ENCODE measurements at places on chromosomes 3 and 15. TPM values are rescaled to one million over a fixed set of nuclear protein-coding genes. Genes with fewer than 3 reads are reported as not detected.

DNA sequence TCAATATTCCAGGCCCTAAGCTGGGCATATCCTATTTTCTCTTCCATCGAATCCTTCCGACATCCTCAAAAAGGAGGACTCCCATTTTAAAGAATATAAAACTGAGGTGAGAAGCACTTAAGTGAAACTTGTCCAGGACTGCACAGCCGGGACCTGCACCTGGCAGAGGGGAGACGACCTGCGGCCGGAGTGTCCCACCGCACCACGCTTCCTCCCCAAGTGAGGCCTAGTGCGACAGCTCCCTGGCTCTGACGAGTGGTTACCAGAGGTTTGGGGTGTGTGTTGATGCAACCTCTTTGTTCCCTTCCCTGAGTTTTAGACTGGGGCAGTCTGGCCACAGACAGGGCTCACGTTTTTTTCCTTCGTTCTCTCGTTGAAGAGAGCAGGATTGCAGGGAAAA, 24.9 kb upstream of the ATP2B2 start:
- H3K27ac ChIP-seq = no peak overlapping the region
- no peaks in the 10 kb centered on the region for H3K36me3 ChIP-seq
- H3K4me3 ChIP-seq = no peak overlapping the region
- H3K27me3 ChIP-seq = no peaks in the 10 kb centered on the region

DNA sequence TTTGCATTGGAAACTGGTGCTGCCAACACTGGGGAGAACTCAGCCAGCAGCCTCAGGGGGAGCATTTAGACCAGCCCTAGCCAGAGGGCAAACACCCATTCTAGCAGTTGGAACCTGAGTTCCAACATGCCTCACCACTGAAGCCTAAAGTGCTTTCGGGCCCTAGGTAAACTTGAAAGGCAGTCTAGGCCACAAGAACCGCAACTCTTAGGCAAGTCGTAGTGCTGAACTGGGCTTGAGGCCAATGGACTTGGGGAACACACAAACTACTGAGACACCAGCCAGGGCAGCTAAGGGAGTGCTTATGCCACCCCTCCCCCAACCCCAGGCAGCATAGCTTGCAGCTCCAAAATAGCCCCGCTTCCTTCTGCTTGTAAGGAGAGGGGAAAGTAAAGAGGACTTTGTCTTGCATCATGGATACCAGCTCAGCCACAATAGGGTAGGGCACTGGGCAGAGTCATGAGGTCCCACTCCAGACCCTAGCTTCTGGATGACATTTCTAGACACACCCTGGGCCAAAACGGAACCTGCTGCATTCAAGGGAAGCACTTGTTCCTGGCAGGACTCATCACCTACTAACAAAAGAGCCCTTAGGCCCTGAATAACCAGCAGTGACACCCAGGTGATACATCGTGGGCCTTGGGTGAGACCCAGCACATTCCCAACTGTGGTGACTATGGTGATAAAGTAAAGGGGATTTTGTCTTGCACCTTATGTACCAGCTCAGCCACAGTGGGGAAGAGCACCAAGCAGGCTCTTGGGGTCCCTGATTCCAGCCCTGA, 37.3 kb upstream of the TEX9 start:
- H3K27ac ChIP-seq = no peak overlapping the region
- no peaks in the 10 kb centered on the region for H3K27me3 ChIP-seq
- H3K4me1 ChIP-seq = no peaks in the 10 kb centered on the region
- no peak for DNase-seq

DNA sequence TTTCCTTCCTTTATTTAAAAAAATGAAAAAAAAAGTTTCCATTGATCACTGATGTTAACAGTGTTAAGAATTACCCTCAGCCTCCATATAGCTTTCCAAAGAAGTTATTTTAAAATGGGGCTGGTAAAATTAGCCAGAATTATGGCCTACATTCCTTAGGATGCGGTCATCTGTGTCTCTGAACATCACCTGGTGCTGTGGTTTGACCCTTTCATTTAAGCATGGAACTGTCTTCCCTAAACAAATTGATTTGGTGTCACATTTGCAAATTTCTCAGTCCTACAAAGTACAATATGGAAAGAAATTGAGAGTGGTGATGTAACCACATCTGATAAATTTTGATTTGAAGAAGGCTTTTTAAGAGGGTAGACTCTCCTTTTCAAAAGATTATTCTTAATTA, 40.3 kb upstream of the ZPLD1 start:
- H3K4me1 ChIP-seq = no peaks in the 10 kb centered on the region
- H3K27me3 ChIP-seq = no peaks in the 10 kb centered on the region
- H3K27ac ChIP-seq = no peak overlapping the region

- H3K27me3 ChIP-seq = peaks cover 7% of the 10 kb centered on the region
- H3K4me1 ChIP-seq = peaks cover 5% of the 10 kb centered on the region
- H3K27ac ChIP-seq = no peak overlapping the region
- DNase-seq = no peak
- H3K4me3 ChIP-seq = no peak overlapping the region
Observed at GRCh38 chr3:6510713-6511112, 350.2 kb upstream of the GRM7 start.

- H3K4me3 ChIP-seq = no peak overlapping the region
- H3K27ac ChIP-seq = no peak overlapping the region
- H3K27me3 ChIP-seq = no peaks in the 10 kb centered on the region
- H3K4me1 ChIP-seq = no peaks in the 10 kb centered on the region
Observed at GRCh38 chr3:88385090-88385489, 235.3 kb downstream of the C3orf38 start.

CCR3 gene
- not detected for total RNA-seq

DNA sequence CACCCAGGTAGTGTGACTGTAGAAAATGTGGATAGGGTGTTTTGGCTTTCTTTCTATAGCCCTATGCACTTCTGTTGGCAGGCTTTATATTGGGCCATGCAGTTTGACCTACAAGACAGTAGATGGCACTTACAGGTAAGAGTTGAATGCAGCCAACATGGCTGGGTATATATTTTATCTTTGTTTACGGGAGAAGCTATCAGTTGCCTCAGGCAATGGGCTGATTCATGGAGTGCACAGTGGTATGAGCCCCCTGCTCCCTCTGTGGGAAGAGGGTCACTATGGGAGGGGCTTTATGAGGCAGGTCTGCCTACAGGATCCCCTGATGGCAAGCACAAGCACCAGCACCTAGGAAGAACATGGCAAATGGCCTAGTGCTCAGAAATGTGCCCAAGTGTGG, 301.2 kb upstream of the CDIN1 start:
- peaks cover 29% of the 10 kb centered on the region for H3K27me3 ChIP-seq
- DNase-seq = peak; percentile 55
- no peak overlapping the region for H3K4me3 ChIP-seq
- no peaks in the 10 kb centered on the region for H3K36me3 ChIP-seq
- no peak overlapping the region for H3K27ac ChIP-seq

GRCh38 chr15:101266034-101266433, 11.3 kb downstream of the SELENOS start:
- peak; percentile 32 for DNase-seq
- H3K27ac ChIP-seq = no peak overlapping the region
- peaks cover 20% of the 10 kb centered on the region for H3K36me3 ChIP-seq
- no peak overlapping the region for H3K4me3 ChIP-seq
- H3K27me3 ChIP-seq = no peaks in the 10 kb centered on the region

IL20RB gene
- total RNA-seq = 1.7 TPM

DNA sequence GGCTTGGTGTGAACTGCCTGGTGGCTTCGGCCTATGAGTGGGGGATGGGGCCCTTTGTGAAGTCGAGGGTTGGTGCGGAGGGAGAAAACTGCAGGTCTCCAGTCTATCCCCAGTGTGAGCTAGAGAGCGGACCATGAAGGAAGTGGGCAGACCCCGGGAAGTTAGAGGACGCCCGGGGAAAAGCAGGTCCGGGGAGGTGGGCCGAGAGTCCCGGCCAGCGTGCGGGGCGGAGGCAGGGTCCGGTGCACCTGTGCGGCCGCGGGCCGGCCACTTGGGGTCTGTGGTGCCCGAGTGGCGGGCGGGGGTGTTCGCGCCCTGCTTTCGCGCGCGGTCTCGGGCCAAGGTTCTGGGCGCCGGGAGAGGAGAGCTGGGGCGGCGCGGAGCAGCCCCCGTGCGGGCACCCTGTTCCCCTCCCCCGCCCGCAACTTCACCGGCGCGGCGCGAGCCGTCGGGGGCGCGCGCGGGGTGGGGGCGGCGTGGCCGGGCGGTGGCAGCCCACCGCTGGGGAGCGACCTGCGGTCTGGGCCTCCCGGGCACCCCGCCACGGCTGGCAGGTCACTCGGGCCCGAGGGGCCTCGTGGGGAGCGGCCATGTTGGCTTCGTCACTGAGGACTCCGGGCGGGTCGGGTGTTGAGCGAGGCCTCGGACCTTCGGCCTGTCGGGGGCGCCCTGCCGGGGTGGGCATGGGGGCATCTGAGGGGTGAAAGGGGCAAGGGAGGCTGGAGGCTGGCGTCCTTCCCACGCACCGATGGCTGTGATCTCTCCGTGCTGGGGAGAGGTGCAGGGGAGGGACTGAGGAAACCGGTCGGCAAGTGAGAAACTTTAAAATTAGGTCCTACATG, 4.8 kb downstream of the UBE2E1 start:
- peaks cover 46% of the 10 kb centered on the region for H3K36me3 ChIP-seq
- peaks cover 10% of the 10 kb centered on the region for H3K4me1 ChIP-seq
- peak overlapping the region; percentile 87 for H3K4me3 ChIP-seq
- DNase-seq = peak; percentile 93

DNA sequence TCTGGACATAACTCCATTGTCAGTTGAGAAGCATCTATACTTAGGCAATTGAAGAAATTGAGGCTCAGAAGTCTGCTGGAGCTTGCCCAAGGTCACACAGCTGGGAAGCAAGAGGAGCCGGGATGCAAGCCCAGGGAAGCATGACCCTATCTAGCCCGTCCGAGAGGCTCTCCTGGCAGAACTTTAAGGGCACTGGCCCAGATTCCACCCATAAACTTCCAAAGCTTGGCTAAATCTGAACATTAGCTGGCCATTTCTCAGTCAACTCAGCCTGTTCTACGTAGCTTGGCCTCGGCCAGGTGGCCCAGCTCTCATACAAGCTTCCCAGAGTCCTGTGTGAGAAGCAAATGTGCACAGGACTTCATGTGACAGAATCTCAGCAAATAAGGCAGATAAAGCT, 75.8 kb downstream of the LRIG1 start:
- H3K27me3 ChIP-seq = no peaks in the 10 kb centered on the region
- no peak for DNase-seq
- no peak overlapping the region for H3K27ac ChIP-seq
- H3K36me3 ChIP-seq = peaks cover 38% of the 10 kb centered on the region
- H3K4me1 ChIP-seq = no peaks in the 10 kb centered on the region

DNA sequence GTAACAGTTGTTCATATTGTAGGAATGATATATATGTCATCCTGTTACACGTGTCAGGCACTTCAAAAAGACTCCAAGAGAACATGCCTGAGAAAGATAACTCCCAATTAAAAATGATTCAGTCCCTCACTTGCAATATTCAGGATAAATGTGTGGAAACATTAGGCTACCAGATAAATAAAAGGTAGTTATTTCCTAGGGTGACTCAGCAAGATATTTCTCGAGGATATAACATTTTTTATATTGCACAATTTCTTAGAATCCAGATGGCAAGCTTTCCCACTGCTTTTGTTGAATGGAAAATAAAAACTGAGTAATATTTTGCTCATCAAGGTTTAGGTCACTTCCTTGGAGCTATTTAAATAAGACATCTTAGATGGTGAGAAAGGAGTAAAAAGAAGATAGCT, 181.4 kb downstream of the GAP43 start:
- no peaks in the 10 kb centered on the region for H3K27me3 ChIP-seq
- H3K36me3 ChIP-seq = no peaks in the 10 kb centered on the region
- H3K27ac ChIP-seq = no peak overlapping the region
- DNase-seq = no peak
- H3K4me1 ChIP-seq = no peaks in the 10 kb centered on the region

DNA sequence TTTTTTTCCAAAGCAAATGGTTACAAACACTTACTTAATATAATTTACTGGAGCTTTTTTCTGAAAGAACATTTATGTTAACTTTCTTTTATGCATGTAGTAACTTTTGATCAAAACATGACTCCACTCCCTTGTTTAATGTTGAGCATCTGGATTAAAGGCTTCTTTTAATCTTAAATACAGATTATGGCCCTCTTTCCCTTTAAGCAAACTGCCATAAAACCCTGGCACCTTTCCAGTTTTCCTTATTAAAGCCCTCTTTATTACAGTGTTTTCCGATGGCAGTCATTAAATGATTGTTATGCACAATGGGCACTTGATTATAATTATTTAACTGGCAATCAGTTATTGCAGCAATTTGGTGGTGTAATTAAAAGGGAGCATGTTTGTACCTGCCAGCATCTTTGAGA, 167.0 kb downstream of the VGLL4 start:
- no peaks in the 10 kb centered on the region for H3K36me3 ChIP-seq
- no peak overlapping the region for H3K27ac ChIP-seq
- peaks cover 7% of the 10 kb centered on the region for H3K4me1 ChIP-seq
- no peak for DNase-seq
- H3K27me3 ChIP-seq = no peaks in the 10 kb centered on the region

MTMR10 gene
- 12.4 TPM for total RNA-seq

CHRNA3 gene
- total RNA-seq = 2.5 TPM

MRPS11 gene
- 44.8 TPM for total RNA-seq

ITIH1 gene
- not detected for total RNA-seq

DNA sequence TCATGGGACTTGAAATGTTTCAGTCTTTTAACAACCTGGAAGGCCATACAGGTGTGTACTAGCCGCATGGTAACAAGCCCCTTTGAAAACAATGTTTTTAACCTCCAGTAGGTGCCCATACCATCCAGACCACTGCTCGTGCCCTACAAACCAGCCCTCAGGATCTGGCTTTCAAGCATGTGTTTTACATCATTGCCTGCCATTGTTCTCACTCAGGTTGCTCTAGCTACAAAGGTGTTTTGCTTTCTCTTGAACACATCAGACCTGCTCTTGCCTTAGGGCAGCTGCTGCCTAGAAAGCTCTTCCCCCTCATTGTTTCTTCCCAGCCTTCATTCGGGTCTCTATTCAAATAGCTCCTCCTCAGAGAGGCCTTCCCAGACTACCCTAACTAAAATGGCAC, 32.3 kb upstream of the MAP3K13 start:
- no peaks in the 10 kb centered on the region for H3K4me1 ChIP-seq
- DNase-seq = no peak
- H3K27ac ChIP-seq = no peak overlapping the region

GRCh38 chr3:103085465-103085864, 650.6 kb downstream of the ZPLD1 start:
- H3K36me3 ChIP-seq = no peaks in the 10 kb centered on the region
- no peak overlapping the region for H3K4me3 ChIP-seq
- peaks cover 2% of the 10 kb centered on the region for H3K4me1 ChIP-seq
- no peak for DNase-seq

GRCh38 chr3:129402210-129402609, 26.2 kb downstream of the EFCAB12 start:
- DNase-seq = no peak
- H3K27ac ChIP-seq = no peak overlapping the region
- no peak overlapping the region for H3K4me3 ChIP-seq
- H3K27me3 ChIP-seq = no peaks in the 10 kb centered on the region
- no peaks in the 10 kb centered on the region for H3K4me1 ChIP-seq

- H3K27me3 ChIP-seq = no peaks in the 10 kb centered on the region
- H3K4me1 ChIP-seq = no peaks in the 10 kb centered on the region
- peak; percentile 60 for DNase-seq
- no peak overlapping the region for H3K4me3 ChIP-seq
- H3K36me3 ChIP-seq = no peaks in the 10 kb centered on the region
Observed at GRCh38 chr3:141680620-141681389, 57.3 kb upstream of the RNF7 start.

- DNase-seq = no peak
- no peak overlapping the region for H3K4me3 ChIP-seq
- H3K4me1 ChIP-seq = no peaks in the 10 kb centered on the region
- no peak overlapping the region for H3K27ac ChIP-seq
- H3K36me3 ChIP-seq = no peaks in the 10 kb centered on the region
Observed at GRCh38 chr15:91803260-91803659, 50.2 kb upstream of the SLCO3A1 start.

- H3K27ac ChIP-seq = no peak overlapping the region
- H3K27me3 ChIP-seq = no peaks in the 10 kb centered on the region
- no peak overlapping the region for H3K4me3 ChIP-seq
- no peaks in the 10 kb centered on the region for H3K36me3 ChIP-seq
Observed at GRCh38 chr3:109784285-109784684, 446.9 kb upstream of the DPPA4 start.

Data from endodermal cell (in vitro differentiated cells).